Iris pigment epithelial cell (primary cell): ENCODE measurements at places on chromosomes 3 and 15.

DNA sequence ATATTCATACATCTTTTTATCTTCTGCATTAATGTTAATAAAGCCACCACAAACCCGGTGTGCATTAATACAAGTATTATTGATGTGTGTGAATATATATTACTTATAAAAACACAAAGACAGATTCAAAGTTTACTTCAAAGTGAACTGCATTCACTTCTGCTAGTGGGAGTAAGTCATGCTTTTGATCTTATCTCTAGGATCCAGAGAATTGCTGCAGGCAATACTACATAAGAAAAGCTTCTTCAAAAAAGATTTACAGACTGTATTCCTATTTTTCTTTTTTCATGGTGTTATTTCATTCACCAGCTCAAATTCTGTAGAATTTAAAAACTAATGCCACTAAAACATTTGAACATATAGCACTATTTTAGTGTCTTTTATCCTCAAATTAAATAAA, 87.5 kb upstream of the CBLB start:
- no peak for DNase-seq

DNA sequence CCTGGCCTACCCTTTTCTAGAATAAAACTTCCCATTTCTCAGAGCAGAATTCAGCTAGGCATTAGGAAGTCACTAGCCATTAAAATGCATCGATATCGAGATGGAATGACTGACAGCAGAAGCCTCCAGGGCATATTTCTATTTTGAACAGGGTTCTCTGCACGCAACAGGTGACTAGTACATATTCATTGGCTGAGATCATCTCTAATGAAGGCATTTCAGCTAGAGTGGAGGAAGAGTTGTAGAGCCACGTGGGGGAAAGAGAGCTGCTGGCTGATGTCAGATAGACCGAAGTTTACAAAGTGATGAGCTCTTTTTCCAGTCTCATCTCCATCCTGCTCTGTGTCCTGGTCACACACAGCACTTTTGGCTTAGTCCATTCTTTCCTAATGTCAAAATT, 7.5 kb downstream of the TMEM40 start:
- peak; percentile 20 for DNase-seq

DNA sequence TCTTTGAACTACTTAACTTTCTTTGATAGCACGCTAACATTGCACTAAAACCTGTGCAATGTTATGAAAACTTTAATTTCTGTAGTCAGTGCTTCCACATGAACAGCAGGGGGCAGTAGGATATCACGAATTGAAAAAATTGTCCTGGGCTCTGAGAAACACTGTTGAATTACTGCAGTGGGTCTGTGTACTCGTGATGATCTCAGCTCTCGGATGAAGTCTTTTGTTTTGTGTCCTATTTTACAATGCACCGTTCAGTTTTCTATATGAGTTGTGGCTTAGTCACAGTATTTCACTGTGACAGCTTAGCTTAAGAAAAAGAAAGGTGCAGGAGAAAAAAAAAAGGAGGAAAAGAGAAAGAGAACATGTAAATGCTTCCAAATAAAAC, 141.3 kb upstream of the CCDC54 start:
- DNase-seq, result peak; percentile 91

DNA sequence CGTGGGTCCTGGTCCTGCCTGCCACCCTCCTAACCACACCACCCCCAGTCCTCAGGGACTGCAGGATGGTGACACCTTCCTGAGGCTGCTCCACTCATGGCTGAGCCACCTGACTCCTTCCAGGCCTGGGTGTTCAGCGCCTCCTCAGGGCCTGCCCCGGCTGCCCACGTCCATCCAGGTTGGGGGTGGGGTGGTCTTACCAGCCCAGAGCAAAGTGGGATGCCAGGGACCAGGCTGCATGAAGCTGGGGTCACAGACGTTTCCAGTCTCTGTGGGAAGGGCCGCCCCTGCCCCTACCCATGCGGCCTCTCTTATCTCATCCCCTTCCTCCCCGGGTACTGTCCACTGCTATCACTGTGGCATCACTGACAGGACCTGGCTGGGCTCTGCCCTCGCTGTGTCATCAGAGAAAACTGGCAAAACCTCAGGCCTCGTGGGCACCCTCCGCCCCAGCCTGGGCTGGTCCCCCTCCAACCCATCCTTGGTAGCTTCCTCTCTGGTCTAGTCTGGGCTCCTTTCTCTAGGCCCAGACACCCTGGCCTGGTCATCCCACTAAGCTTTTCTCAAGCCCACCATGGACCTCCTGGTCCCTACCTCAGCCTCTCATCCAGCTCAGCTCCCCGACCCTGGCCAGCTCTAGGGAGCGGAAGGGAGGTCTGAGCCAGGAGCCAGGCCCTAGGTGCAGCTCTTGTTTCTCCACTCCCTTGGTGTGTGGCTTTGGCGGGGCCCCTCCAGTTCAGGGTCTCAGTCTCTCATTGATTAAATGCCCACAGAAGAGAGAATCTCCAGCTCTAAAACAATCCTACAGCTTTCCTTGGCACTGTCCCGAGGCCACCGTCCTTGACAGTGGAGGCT, 32.9 kb downstream of the WNT7A start:
- DNase-seq, result no peak

DNA sequence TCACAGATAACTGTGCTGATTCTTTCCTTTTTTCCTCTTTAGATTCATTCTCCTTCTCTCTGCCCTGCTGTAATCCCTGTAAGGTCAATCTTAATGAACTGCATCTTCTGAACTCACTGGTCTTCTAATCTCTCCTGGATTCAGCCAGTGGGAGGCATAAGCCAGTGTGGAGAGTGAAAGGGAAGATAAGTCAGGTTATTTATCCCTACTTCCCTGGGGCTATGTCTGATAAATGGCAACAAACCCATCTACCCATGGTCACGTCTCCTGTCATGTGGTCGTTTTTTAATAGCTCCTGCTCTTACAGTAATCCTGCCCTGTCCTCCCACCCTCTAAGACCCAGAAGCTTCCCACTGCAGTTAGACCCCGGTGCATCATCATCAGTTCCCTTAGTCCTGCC, 199.6 kb upstream of the NAALADL2 start:
- no peak for DNase-seq

GRCh38 chr3:146300768-146301167, 49.9 kb upstream of the PLSCR4 start:
- DNase-seq, result no peak

DNA sequence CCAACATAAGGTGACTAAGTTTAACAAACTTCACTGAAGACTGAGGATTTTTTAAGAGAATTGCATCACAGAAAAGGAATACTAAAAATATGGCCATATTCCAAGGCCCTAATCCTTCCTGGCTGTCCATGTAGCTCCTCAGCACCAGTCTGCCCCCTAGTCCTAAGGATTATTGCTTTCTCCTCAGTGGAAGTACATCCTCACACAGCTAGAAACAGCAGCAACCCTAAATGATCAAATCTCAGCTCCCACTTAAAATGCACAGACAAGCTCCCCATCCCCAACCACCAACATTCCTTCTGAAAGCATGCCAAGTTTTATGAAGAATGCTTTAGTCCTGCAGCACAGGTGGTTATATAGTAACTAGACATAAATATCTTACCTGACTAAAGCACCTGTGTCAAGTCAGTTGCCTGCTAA, 14.7 kb downstream of the ST3GAL6 start:
- DNase-seq, result peak; percentile 87

DNA sequence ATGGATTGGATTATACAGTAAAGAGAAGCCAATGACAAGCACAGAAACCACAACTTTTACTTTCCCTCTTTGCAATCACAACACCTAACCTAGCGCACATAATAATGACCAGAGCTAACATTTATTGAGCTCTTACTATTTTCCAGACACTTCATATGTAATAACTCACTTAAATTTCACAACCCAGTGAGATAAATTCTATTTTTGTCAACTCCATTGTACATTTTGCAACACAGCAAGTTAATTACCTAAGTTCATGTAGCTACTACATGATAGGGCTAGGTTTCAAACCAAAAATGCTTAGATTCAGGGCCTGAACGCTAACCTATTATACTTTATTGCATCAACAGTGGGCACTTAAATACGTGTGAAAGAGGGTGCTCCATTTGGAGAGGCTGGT, 89.5 kb downstream of the GADL1 start:
- no peak for DNase-seq

DNA sequence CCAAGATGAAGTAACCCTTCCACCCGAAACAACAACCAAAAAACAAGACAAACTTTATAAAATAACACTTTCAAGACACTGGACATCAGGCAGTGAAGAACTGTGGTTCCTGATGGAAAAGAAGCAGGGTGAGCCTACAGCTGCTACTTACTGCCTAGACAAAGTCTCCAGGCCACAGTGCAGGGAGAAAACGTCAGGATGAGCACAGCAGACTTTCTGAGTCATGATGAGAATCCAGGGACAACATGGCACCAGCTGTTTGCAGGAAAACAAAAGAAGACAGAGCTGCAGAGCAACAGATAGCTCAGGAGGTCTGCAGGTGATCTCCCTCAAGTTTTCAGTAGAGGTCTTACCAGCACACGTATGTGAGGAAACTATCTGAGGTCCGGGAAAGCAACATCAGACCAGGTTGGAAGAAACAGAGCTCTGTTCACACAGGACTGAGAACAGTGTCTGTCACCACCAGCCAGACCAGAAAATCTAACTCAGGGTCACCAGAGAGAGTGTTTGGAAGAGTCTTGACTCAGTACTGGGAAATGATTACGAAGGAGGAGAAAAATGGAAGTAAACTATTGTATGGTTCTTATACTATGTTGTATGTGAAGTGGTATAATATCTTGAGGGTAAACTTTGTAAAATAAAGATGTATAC, 108.9 kb downstream of the ANO10 start:
- peak; percentile 53 for DNase-seq

- no peak for DNase-seq
Measured at GRCh38 chr3:28598165-28598564, 249.5 kb upstream of the AZI2 start.

GRCh38 chr3:40044487-40044886, 235.1 kb downstream of the MYRIP start:
- peak; percentile 76 for DNase-seq

DNA sequence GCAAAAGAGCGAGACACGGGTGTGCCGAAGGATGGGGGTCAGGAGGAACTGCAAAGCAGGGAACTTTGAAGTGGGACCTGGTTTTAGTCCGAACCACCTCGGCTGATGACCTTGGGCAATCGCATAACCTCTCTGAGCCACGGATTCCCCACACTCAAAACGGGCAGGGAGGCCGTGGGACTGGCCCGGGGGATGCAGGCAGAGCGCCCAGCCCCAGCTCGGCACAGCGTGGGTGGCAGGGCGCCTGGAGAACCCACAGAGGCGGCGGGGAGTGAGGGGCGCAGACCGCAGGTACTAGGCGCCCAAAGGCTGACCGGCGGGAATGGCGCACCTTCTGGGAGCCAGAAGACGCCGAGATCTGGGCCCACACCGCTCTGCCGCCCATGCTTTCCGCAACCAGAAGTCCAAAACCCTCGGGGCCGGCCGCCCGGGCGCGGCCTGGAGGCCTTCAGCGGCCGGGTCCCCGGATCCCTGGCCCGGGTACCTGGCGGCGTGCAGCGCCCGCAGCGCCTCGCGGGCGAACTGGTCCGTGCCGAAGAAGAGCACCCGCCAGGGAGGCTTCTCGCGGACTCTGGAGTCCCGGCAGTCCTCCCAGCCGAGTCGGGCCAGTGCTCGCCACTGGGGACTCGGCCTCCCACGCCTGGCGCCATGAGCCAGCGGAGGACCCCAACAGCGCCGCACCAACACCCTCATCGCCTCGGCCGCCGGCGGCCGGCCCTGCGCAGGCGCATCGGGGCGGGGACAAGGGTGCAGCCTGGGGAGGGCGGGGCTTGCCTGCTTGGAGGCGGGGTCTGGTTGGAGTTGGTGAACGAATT, at the start of gene MTFMT:
Gene MTFMT (minus strand): TSS at position 719 of the 815 bp plus-strand sequence. CDS start 26 bp downstream, at position 693.
- DNase-seq, result peak; percentile 76

GRCh38 chr15:28919201-28919635, 33.4 kb downstream of the APBA2 start:
- DNase-seq, result no peak

DNA sequence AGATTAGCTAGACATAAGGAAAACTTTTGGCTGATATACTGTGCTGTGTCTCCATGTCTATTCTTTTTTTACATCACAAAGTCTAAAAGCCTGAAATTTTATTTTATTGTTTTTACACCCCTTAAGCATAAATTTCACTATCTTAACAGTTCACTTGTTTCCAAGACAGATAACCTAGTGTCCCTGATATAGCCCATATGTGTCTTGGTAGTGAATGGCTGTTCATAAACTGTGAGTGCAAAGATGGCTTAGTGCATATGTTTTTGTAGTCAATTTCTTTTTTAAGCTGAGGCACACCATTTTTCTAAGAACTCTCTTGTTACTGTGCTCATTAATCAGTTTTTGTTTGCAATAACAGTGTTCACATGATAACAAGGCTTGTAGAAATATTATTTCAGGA, 381.1 kb downstream of the OXSM start:
- no peak for DNase-seq

- DNase-seq, result peak; percentile 21
Measured at GRCh38 chr15:55737373-55737772, 5.6 kb downstream of the PRTG start.

DNA sequence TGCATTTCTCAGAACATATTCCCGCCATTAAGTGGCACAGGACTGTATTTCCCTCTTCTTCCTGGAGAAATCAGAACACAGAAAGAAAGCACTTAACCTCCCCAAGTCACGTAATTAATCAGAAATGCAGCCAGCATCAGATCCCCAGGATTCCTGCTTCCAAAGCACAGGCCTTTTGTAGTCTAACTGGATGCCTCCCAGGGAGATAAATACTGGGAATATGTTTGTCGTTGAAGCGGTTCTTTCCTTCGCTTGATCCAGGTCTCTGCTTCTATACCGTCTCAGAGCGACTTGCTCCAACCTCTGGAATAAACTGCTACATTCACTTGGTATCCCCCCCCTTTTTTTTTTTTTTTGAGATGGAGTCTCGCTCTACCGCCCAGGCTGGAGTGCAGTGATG, 198.6 kb downstream of the KBTBD8 start:
- no peak for DNase-seq

DNA sequence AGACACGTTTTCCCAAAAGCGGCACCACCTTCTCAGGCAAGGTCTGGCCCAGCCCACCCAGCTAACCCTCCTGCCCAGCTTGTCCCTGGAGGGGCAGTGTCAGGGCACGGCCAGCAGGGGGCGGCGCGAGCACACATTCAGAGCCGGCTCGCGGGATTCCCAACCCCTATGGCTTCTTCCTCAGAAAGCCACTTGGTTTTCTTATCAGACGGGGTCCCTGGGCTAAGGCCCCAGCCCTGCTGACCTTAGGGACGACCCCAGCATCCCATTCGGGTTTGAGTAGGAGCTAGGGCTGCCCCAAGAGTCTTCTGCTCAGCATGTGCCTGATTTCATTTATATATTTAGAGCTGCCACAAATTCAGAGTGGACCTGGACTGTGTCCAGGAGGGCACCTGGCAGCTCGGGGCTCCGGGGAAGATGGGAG, 14.5 kb downstream of the RLBP1 start:
- DNase-seq, result peak; percentile 49

GRCh38 chr3:124584552-124585391, 145.5 kb upstream of the UMPS start:
- DNase-seq, result peak; percentile 20

DNA sequence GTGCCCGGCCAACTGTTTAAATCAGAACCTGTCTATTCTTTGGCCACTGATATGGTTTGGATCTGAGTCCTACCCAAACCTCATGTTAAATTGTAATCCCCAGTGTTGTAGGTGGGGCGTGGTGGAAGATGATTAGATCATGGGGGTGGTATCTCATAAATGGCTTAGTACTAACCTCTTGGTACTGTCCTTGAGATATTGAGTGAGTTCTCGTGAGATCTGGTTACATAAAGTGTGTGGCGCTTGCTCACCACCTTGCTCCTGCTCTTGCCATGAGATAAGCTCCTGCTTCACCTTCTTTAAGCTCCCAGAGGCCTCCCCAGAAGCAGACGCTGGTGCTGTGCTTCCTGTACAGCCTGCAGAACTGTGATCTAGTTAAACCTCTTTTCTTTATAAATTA, 42.4 kb downstream of the REC114 start:
- DNase-seq, result peak; percentile 11
